ENCODE measurements at places on chromosomes 1 and 21. TPM values are rescaled to one million over a fixed set of nuclear protein-coding genes. Genes with fewer than 3 reads are reported as not detected.

The B3GALT5 gene
- polyA plus RNA-seq, result 0.35 TPM

The LCE6A gene
- polyA plus RNA-seq, result not detected

The COL16A1 gene
- 10.4 TPM for polyA plus RNA-seq

The IQGAP3 gene
- 15.6 TPM for polyA plus RNA-seq

The ZNF672 gene
- polyA plus RNA-seq, result 16.0 TPM

The BRDT gene
- polyA plus RNA-seq, result not detected

The KRTAP10-6 gene
- not detected for polyA plus RNA-seq

The CRNN gene
- polyA plus RNA-seq, result not detected

The CZIB gene
- polyA plus RNA-seq, result 69.0 TPM

The SLC16A4 gene
- 5.2 TPM for polyA plus RNA-seq

The SMCP gene
- polyA plus RNA-seq, result not detected

The PRAMEF10 gene
- not detected for polyA plus RNA-seq

The AMY2B gene
- polyA plus RNA-seq, result 2.8 TPM

The ASB17 gene
- polyA plus RNA-seq, result not detected

The BARHL2 gene
- polyA plus RNA-seq, result not detected

The KCNE2 gene
- 0.05 TPM for polyA plus RNA-seq

The CFAP107 gene
- polyA plus RNA-seq, result not detected

The CTSK gene
- 7.9 TPM for polyA plus RNA-seq

The LAPTM5 gene
- polyA plus RNA-seq, result 1.1 TPM

The CSF3R gene
- polyA plus RNA-seq, result not detected

Data from SK-N-SH (cell line).